H54 (cell line): ENCODE measurements at places on chromosomes 1 and 21.
A peak's percentile ranks its signal among the peaks of the same experiment; 100 is the strongest.

DNA sequence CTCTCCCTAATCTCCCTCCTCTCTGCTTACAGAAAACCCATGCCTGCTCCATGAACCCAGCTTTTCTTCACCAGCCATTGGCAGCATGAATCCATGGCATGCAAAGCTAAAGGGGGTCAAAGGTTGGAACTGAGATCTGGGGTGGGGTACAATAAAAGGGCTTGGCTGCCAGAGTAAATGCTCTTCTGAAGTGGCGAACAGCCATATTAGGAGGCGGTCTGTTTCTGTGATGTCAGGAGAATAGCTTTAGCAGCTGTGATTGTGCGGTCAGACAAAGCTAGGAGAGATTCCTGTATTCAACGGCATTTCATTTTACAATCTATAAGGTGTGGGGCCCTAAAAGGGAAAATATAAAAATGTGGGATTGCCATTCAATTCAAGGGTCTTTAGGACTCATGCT is 71.7 kb upstream of the TMPRSS2 start:
- DNase-seq: no peak

GRCh38 chr1:233082778-233083550 is 132.6 kb downstream of the NTPCR start:
- DNase-seq: no peak

DNA sequence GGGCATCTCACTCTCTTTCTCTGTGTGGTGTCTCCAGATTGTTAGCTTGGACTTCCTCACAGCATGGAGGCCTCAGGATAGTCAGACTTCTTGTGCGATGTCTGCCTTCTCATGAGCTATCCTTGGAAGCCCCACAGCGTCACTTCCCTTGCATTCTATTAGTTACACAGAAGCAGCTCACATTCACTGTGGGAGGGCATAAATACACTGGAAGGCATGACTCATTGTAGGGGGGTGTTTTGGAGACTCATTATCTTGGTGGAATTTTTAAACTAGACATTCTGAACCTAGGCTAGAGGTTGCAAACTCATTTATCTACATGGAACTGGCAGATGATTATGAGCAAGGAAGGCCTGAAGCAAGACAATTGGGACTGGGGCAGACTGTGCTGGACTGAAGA is 21.4 kb upstream of the FASLG start:
- DNase-seq: peak; percentile 31

DNA sequence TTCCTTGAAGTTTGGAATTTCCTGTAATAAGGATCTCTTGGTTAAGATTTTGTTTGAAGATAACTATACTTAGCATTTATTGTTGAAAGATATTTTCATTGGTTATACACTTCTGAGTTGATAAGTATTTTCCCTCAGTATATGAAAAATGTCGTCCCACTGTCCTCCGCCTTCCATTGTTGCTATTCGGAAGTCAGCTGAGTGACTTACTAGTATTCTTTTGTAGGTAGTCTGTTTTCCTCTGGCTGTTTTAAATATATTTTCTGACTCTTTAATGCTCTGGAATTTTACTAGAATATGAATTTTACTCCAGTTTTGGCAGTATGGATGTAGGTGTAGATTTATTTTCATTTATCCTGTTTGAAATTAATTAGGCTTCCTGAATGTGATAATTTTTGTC is 498.7 kb upstream of the NFIA start:
- no peak for DNase-seq

DNA sequence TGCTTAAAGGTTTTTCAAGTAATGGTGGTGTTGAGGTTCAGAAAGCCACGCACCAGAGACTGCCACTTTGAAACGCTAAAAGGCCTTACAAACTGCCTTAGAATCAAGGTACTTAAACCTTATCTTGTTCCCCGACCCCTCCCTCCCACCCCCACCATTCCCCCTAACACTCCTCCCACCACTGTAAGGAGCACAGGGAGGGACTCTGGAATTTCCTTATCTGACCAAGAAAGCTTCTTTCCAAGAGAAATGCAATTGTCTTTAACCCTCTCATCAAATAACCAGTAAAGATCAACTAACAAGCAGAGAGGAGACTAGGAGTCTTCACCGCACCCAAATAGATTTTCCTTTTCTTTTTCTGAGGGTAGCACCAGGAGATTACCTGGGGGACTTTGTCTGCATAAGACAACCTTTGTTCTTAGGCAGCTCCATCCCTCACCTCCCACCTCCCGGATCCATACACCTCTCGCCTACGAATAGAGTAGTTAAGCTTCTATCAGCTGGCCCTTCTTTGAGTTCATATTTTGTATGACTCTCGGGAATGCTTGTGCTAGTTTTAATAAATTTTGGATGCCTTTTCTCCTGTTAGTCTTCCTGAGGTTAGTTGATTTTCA is 137.7 kb upstream of the ADGRL2 start:
- no peak for DNase-seq

GRCh38 chr1:236341298-236341697 is 52.8 kb upstream of the EDARADD start:
- DNase-seq: no peak

DNA sequence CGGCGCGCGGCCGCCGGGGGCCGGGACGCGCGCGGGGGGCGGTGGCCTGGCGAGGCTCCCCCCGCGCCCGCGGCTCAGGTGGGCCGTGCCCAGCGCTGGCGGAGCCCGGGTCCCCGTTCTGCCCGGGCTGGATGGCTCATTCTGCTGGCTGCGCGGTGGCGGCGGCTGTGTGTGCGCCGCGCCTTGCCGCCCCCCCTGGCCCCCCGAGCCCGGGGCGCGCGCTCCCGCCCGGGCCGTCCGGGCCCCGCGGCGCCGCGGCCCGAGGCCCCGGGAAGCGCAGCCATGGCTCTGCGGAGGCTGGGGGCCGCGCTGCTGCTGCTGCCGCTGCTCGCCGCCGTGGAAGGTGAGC is at the start of gene EPHB2:
Gene EPHB2, plus strand, starts transcription at position 139 of the 349 bp plus-strand sequence. Its CDS starts 144 bp downstream, at position 283.
- peak; percentile 56 for DNase-seq

- DNase-seq: no peak
Observed at GRCh38 chr1:239218301-239218700, 168.1 kb upstream of the CHRM3 start.

DNA sequence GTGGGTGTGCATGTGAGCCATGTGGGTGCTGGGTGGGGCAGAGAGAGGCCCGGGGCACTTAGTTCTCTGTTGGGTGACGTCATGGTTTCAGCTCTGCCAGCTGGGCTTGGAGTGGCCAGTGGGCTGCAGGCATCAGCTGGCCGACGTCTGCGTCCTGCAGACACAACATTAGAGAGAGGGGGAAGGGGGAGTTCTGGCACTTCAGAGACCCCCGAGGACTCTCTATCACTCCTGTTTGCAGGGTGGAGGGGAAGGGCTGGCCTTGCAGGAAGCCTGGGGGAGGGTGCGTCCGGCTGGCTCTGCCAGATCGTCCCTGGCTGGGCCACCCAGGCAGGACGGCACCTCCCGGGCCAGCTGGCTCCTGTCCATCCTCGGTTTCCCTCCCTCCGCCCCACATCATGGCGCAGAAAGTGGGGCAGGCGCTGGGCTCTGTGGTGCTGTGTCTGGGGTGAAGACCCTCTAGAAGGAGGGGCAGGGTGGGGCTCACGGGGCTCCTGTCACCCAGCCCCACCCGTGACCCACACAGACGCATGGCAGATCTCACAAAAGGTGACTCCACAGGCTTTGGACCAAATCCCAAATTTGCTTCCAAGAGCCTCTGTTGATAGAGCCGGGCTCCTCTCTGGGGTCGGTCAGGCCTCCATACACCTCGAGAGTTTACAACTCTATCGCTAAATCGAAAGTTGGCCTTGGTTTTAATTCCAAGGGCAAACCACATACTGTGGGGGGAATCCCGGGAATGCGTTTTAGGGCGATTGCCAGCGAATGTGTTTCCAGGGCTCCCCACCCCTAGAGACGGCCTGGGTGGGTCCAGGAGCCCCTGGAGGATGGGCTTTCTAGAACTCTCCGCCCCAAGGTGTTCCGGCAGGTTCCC is 73.4 kb upstream of the TTC34 start:
- DNase-seq: no peak

DNA sequence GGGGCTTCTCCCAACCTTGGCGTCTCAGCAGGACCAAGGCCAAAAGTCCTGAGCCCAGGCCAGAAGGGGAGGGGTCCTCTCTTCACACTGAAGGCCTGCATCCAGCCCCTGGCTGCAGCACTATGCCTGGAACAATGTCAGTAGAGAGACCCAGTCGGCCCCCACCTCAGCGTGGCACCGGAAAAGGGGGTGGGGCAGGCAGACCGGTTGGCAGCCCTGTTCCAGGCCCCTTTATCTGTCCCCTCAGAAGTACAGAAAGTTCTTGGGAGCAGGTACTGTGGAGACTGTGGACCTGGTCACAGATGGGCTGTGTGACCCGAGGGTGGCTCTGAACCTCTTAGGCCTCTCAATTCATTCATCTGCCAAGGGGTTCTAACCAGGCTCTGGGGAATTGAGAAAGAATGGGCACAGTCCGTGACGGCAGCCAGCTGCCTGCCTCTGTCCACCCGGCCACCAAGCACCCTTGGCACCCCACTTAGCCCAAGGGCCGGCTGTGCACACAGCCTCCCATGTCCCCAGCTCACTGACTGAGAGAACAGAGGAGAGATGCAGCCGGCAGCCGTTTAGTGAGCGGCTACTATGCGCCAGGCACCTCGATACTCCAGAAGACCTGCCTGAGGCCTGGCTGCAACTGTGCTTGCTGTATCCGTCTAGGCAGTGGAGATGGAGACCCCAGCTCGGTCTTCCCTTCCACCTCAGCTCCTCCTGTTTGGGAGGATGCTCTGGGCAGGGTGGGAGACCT is 23.9 kb downstream of the RUNX3 start:
- DNase-seq: no peak

DNA sequence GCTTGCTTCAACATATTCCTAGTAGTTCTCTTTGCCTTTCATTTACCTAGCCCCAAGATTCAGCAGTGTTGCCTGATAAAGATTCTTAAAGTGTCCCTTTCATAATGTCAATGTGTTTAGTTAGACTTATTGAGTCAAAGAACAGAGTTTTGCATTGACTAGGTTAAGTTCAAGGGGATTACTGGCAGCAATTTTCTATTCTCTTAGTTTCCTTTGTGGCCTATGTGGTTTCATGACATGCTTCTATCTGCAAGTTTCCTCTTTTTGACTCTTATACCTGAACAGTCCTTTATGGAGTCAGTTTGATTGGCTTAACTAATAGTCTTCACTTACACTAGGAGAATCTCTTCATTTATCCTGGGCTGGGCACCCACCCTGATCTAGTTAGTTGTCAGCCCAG is 151.3 kb downstream of the ADGRL4 start:
- DNase-seq: no peak

DNA sequence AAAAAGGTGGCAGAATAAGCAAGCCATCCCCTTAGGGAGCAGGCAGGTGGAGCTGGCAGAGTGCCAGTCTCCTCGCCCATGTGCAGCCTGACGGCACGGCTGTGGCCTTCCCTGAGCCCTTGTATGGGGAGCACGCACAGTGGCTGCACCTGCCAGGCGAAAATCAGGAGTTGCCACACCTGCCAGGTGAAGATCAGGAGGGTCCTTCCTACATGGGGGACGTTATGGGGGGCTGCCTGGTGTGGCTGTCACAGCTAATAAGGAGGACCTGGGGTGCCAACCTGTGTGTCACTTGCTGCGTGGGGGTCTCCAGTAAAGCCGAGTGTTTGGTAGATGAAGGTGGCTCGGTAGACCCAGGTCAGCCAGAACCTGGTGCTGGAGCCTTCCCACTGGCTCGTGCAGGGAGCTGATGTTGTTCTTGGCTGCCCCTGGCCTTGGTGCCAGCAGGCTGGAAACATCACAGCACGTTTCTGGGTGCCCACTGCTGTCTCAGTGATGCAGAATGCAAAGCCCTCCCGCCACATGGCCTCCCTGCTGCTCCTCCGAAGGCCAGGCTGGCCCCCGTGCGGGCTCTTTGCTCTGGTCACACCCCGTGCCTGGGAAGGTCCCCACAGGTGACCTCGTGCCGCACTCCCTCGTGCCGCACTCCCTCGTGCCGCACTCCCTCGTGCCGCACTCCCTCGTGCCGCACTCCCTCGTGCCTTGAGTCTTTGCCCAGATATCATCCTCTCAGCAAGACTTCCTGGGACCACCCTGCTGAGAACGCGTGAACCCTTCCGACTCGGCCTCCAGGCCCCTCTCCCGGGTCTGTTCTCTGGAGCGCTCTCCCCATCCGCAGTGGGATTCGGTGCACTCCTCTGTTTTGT is 55.4 kb downstream of the SLC37A1 start:
- DNase-seq: no peak

- no peak for DNase-seq
Observed at GRCh38 chr1:22343456-22344328, 108.0 kb upstream of the ZBTB40 start.

DNA sequence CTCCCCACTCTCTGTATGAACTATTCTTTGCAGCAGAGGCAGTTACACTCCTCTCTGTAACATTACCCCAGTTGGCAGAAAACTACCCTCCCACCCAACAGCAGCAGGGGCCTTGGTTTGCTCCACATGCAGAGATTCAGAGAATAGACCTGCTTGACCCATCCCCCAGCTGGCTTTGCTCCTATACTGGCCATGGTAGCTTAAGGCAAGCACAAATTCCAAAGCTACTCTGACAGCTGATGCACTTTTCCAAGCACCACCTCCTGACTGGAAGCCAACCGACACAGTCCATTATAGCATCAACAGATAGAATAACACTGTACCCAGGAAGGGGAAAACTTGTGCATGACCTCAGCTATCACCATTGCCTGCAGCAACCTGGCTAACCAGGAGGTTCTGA is 846.5 kb upstream of the NCAM2 start:
- DNase-seq: no peak

GRCh38 chr1:7567376-7567775 is 203.7 kb upstream of the VAMP3 start:
- DNase-seq: no peak

- DNase-seq: no peak
Observed at GRCh38 chr1:69413129-69413528, 154.6 kb upstream of the LRRC7 start.

DNA sequence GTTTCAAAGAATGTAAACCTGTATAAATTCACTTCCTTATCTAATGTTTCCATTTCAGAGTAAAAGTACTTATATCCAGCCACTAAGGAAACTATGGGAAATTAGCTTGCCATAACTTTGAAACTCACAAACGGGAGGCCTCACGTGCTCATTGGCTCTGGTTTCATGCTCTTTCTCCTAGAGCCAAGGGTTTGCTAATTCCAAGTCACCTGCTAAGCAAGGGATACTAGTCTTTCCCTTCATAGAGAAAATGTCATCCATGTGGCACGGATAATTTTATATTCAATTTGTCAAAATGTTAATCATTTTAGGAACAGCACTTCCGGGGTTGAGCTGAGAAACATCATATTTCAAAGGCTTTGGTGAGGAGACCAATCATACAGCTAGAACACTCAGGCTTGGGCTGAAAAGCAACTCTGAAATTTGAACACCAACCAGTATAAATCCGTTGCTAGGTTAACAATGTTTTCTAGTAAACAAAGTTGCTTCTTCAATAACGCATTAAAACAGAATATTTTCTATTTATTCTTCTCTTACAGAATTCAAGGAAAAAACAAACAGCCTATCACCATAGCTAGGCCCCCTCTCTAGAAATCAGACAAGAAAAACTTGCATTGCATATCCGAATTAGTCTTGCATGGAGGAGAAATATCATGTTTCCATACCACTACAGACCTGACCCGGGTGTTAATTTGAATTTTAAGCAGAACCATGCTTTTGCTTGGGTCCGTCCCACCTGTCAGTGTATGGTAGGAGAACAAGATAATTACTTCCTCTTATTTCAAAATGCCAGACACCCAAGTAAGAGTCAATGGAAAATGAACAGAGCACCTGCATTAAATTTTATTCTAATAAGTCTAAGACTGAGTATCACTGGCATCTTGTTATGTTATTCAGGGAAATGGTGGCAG is 196.1 kb upstream of the ESRRG start:
- no peak for DNase-seq

- no peak for DNase-seq
Observed at GRCh38 chr1:147072482-147073432, 99.5 kb downstream of the PRKAB2 start.
